Type B pancreatic cell (in vitro differentiated cells): ENCODE measurements at places on chromosomes 2 and 18. TPM values are rescaled to one million over a fixed set of nuclear protein-coding genes. Genes with fewer than 3 reads are reported as not detected.

The SKOR2 gene
- total RNA-seq = 0.81 and 0.87 TPM in 2 replicates

The FSHR gene
- not detected in 2 replicates for total RNA-seq

The EFHD1 gene
- total RNA-seq = 2.5 and 6.0 TPM in 2 replicates

The EPB41L5 gene
- 29.3 and 37.6 TPM in 2 replicates for total RNA-seq

The METTL5 gene
- 39.3 and 49.4 TPM in 2 replicates for total RNA-seq

The SCLY gene
- total RNA-seq = 21.4 and 34.5 TPM in 2 replicates

The CNNM3 gene
- total RNA-seq = 28.3 and 30.8 TPM in 2 replicates

The MARS2 gene
- total RNA-seq = 10.3 and 10.4 TPM in 2 replicates

The VAMP8 gene
- total RNA-seq = 62.8 and 157 TPM in 2 replicates

The GPR45 gene
- total RNA-seq = not detected in 2 replicates

The RAB12 gene
- total RNA-seq = 25.2 and 28.9 TPM in 2 replicates

- H3K4me3 ChIP-seq = no peak overlapping the region
- H3K27me3 ChIP-seq = no peaks in the 10 kb centered on the region
- no peaks in the 10 kb centered on the region for H3K4me1 ChIP-seq
- H3K27ac ChIP-seq = no peak overlapping the region
Measured at GRCh38 chr2:187272255-187272654, 175.8 kb downstream of the CALCRL start.

DNA sequence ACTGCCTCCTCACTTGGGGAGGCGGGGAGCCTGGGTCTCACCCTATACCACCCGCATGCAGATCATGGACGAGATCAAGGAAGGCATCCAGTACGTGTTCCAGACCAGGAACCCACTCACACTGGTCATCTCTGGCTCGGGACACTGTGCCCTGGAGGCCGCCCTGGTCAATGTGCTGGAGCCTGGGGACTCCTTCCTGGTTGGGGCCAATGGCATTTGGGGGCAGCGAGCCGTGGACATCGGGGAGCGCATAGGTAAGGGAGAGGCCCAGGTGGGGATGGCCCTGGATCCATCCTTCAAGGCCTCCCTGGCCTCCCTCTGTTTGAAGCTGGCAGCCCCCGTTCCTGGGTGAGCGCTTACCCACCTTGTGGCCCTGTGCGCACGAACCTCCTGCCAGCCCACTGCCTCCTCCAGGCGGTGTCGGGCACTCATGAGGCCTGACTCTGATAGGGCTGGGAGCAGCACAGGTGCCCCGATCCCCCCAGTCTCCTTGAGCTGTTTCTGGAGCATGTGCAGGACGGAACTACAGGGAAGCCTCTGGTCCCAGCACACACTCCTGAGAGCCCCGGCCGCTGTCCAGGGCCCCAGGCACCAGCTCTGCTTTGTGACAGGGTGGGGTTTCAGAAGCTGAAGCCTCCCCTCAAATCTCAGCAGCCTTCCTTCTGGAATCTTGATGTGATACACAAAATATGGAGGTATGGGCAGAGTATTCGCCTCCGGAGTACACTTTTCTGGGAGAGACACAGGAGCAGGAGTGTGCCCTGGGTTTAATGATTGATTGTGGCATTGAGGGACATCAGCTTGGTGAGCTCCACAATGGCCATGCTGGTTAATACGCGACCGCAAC is 708 bp downstream of the AGXT start:
- peaks cover 15% of the 10 kb centered on the region for H3K4me1 ChIP-seq
- no peak overlapping the region for H3K4me3 ChIP-seq
- H3K27ac ChIP-seq = no peak overlapping the region
- no peaks in the 10 kb centered on the region for H3K27me3 ChIP-seq
- H3K36me3 ChIP-seq = no peaks in the 10 kb centered on the region

DNA sequence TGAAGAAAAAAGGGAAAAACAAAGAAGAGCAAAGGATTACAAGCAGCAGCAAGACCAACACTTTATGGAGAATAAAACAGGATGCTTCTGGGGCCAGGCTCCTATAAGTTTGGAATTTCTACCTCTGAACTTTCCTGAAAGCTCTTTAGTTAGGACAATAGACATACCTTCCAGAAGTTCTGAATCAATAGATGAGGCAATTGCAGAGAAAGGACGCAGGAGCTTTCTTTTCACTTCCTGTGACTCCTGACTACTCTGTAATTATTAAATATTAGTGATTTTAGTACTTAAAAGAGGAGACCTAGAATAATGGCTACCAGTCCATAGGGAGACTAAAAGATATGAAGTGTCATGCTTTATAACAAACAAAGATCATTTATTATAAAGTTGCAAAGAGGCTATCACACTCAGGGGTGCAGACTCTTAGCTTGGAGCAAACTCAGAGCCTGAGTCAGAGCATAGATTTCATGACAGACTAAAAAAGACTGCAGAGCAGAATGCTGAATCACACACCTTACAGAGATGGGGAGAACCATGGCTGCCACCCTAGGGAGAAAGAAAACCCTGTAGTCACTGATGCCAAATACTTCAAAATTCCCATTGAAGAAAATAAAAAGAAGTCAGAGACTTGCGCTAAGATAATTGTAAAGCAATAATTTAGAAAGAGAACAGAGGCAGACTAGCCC is 52.5 kb upstream of the FAM136A start:
- H3K27me3 ChIP-seq = peaks cover 12% of the 10 kb centered on the region
- H3K36me3 ChIP-seq = no peaks in the 10 kb centered on the region
- peaks cover 6% of the 10 kb centered on the region for H3K4me1 ChIP-seq
- H3K27ac ChIP-seq = no peak overlapping the region
- H3K4me3 ChIP-seq = no peak overlapping the region

GRCh38 chr18:27750923-27751322 is 426.0 kb downstream of the CDH2 start:
- peaks cover 16% of the 10 kb centered on the region for H3K4me1 ChIP-seq
- H3K27ac ChIP-seq = no peak overlapping the region
- no peak for DNase-seq

GRCh38 chr2:235688511-235689426 is 194.9 kb downstream of the AGAP1 start:
- H3K27ac ChIP-seq = peak overlapping the region; percentile 43
- H3K36me3 ChIP-seq = no peaks in the 10 kb centered on the region

DNA sequence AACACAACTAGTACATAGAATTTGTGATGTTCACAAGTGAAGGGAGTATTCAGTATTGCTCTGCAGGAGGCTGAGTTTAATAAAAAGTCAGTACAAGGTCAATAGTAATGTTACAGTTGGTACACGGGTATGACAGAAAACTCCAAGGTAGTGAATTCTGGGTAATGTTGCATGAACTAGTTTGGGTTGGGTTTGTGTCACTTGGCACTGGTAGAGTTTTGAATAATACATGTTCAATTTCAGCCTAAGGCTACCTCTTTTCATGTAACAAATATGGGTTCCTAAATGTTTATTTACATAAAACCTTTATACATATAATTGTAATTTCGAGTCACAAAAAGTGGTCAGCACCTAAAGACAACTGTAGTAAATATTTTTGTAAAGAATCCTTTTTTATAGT is 19.4 kb downstream of the CTIF start:
- H3K36me3 ChIP-seq = no peaks in the 10 kb centered on the region
- DNase-seq = no peak
- no peaks in the 10 kb centered on the region for H3K27me3 ChIP-seq
- H3K27ac ChIP-seq = no peak overlapping the region
- no peak overlapping the region for H3K4me3 ChIP-seq

GRCh38 chr2:23293063-23293462 is 91.9 kb upstream of the KLHL29 start:
- H3K27ac ChIP-seq = no peak overlapping the region
- H3K4me3 ChIP-seq = no peak overlapping the region
- no peaks in the 10 kb centered on the region for H3K36me3 ChIP-seq

GRCh38 chr2:132473174-132473883 is 56.7 kb downstream of the GPR39 start:
- no peaks in the 10 kb centered on the region for H3K4me1 ChIP-seq
- no peaks in the 10 kb centered on the region for H3K36me3 ChIP-seq
- DNase-seq = no peak
- H3K4me3 ChIP-seq = no peak overlapping the region

- no peaks in the 10 kb centered on the region for H3K4me1 ChIP-seq
- H3K27me3 ChIP-seq = no peaks in the 10 kb centered on the region
- DNase-seq = no peak
- H3K36me3 ChIP-seq = no peaks in the 10 kb centered on the region
Measured at GRCh38 chr18:41096504-41096903, 858.5 kb upstream of the PIK3C3 start.

- H3K27ac ChIP-seq = no peak overlapping the region
- no peak overlapping the region for H3K4me3 ChIP-seq
- H3K4me1 ChIP-seq = peaks cover 6% of the 10 kb centered on the region
Measured at GRCh38 chr2:14533131-14533757, 99.3 kb upstream of the LRATD1 start.

DNA sequence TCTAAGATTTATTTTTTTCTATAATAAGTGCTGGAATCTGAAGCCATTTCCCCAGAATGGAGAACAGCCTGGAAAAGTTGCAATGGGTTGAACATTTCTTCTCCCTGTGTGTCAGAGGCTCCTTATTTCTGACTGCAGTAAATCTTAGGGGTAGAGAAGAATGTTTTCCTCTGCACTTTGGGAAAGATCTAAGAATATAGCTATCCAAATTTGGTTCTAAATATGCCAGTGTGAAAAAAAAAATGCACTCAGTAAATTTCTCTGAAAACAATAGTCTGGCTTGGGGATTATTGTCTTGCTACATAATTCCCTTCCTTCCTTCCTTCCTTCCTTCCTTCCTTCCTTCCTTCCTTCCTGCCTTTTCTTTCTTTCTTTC is 19.7 kb upstream of the CYRIA start:
- no peak for DNase-seq
- no peak overlapping the region for H3K27ac ChIP-seq
- H3K4me1 ChIP-seq = no peaks in the 10 kb centered on the region
- H3K4me3 ChIP-seq = no peak overlapping the region
- H3K36me3 ChIP-seq = no peaks in the 10 kb centered on the region
- H3K27me3 ChIP-seq = no peaks in the 10 kb centered on the region

GRCh38 chr2:144678736-144679135 is 158.8 kb upstream of the ZEB2 start:
- no peak for DNase-seq
- H3K4me3 ChIP-seq = no peak overlapping the region
- H3K4me1 ChIP-seq = peaks cover 14% of the 10 kb centered on the region
- no peak overlapping the region for H3K27ac ChIP-seq
- H3K36me3 ChIP-seq = no peaks in the 10 kb centered on the region
- H3K27me3 ChIP-seq = peaks cover 16% of the 10 kb centered on the region

- H3K36me3 ChIP-seq = peaks cover 30% of the 10 kb centered on the region
- H3K4me3 ChIP-seq = peak overlapping the region; percentile 54
- no peaks in the 10 kb centered on the region for H3K27me3 ChIP-seq
- no peak for DNase-seq
Measured at GRCh38 chr2:159030674-159031380, 62.4 kb downstream of the TANC1 start.

DNA sequence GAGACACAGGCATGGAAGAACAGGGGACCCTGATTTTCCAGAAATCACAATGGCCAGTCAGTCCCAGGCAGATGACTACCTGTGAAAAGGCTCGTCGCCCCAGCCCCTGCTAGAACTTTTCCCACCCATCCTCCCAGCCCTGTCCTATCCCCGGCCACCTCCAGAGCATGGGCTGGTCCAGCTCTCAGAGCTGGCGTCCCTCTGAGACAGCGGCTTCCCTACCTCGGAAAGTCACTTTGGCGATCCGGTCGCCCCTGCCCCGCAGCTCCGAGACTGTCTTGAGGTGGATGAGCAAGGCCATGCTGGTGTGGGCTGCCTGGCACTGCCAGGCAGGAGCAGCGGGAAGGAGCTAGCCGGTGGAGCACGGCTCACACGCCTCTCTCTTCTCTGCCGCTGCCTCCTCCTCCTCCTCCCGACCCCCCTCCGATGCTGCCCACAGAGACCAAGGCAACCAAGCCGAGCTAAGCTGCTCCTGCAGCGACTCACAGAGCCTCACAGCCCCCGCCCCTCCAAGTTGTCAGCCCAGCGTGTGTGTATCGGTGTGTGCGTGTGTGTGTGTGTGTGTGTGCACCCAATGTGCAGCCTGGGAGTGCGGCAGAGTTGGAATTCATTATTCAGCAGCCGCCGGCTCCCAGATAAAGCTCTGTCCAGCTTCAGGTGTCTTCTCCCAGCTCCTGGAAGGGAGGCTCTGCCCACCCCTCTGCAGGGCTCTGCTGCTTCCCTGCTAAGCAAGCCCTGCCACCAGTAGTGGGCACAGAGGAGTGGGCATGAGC is 80.5 kb upstream of the OTOF start:
- H3K27ac ChIP-seq = no peak overlapping the region
- no peak for DNase-seq
- H3K36me3 ChIP-seq = no peaks in the 10 kb centered on the region
- H3K4me1 ChIP-seq = peaks cover under 1% of the 10 kb centered on the region
- H3K27me3 ChIP-seq = peaks cover 47% of the 10 kb centered on the region

- no peaks in the 10 kb centered on the region for H3K27me3 ChIP-seq
- H3K27ac ChIP-seq = peak overlapping the region; percentile 52
- H3K4me1 ChIP-seq = no peaks in the 10 kb centered on the region
- no peak overlapping the region for H3K4me3 ChIP-seq
- H3K36me3 ChIP-seq = peaks cover 47% of the 10 kb centered on the region
Measured at GRCh38 chr18:23523429-23524212, 20.3 kb downstream of the RMC1 start.

GRCh38 chr2:150548527-150548926 is 61.1 kb upstream of the RND3 start:
- no peaks in the 10 kb centered on the region for H3K27me3 ChIP-seq
- H3K36me3 ChIP-seq = no peaks in the 10 kb centered on the region
- H3K27ac ChIP-seq = no peak overlapping the region
- DNase-seq = no peak
- no peaks in the 10 kb centered on the region for H3K4me1 ChIP-seq
- no peak overlapping the region for H3K4me3 ChIP-seq

GRCh38 chr2:110805894-110806452 is 73.6 kb downstream of the ACOXL start:
- peaks cover 5% of the 10 kb centered on the region for H3K36me3 ChIP-seq
- H3K27me3 ChIP-seq = peaks cover 14% of the 10 kb centered on the region
- H3K4me3 ChIP-seq = no peak overlapping the region
- peaks cover 4% of the 10 kb centered on the region for H3K4me1 ChIP-seq
- DNase-seq = no peak

GRCh38 chr2:41913311-41913710 is 134.5 kb upstream of the PKDCC start:
- H3K27me3 ChIP-seq = peaks cover 4% of the 10 kb centered on the region
- no peak overlapping the region for H3K4me3 ChIP-seq
- no peaks in the 10 kb centered on the region for H3K36me3 ChIP-seq
- no peak for DNase-seq

DNA sequence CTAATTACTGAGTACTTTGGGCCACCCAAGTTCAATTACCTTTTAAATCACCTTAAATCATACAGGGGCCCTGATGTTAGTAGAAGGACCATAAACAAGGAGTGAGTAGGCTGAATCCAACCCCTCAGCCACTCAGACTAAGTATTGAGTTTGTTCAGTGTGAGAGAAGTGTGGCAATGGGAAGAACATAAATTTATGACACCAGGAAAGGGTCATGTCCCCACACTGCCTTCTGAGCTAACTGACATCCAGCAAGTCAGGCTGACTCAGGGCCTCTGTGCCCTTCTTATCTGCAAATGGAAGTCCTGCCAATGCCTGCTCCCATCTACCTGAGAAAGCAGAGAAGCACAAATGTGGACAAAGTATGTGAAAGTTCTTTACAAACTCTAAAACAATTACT is 12.9 kb downstream of the PLEKHM3 start:
- peaks cover 4% of the 10 kb centered on the region for H3K36me3 ChIP-seq
- H3K4me3 ChIP-seq = no peak overlapping the region
- peak overlapping the region; percentile 35 for H3K27ac ChIP-seq

GRCh38 chr2:152298754-152299153 is 36.2 kb upstream of the FMNL2 start:
- H3K4me1 ChIP-seq = no peaks in the 10 kb centered on the region
- no peak overlapping the region for H3K4me3 ChIP-seq
- DNase-seq = no peak
- no peaks in the 10 kb centered on the region for H3K36me3 ChIP-seq

- H3K27ac ChIP-seq = no peak overlapping the region
- peak; percentile 29 for DNase-seq
- H3K27me3 ChIP-seq = no peaks in the 10 kb centered on the region
- H3K36me3 ChIP-seq = peaks cover 34% of the 10 kb centered on the region
Measured at GRCh38 chr2:238025741-238026360, 35.0 kb upstream of the SCLY start.
